ENCODE measurements at places on chromosomes 5 and 9. TPM values are rescaled to one million over a fixed set of nuclear protein-coding genes. Genes with fewer than 3 reads are reported as not detected.

GRCh38 chr9:75101004-75101588, 12.8 kb downstream of the OSTF1 start:
- H3K36me3 ChIP-seq, result no peaks in the 10 kb centered on the region
- no peak overlapping the region for H3K27ac ChIP-seq
- H3K4me1 ChIP-seq, result peaks cover 24% of the 10 kb centered on the region

DNA sequence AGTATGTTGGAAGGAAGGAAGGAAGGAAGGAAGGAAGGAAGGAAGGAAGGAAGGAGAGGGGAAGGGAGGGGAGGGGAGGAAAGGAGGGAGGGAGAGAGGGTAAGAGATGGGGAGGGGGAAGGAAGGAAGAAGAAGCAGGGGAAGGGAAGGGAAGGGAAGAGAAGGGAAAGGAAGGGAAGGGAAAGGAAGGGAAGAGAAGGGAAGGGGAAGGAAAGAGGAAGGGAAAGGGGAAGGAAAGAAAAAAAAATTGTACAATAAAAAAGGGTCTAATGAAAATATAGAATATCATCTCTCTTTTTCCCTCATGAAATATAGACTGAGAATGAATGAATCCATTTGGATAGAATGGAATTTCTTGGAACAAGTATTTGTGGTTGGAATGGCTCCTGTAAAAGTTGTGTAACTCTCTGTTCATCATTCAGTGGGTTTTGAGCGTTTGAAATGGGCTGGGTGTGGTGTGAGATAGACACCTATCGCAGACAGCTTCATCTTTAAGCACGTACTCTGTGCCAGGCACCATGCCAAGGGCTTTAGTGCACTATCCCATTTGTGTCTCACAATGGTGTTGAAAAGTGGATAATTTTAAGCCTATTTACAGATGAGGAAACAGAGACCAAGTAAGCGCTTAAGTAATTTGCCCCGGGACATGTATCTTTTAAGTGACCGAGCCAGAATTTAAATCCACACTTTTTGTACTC, 11.6 kb upstream of the PAPPA start:
- H3K27ac ChIP-seq, result no peak overlapping the region
- no peak overlapping the region for H3K4me3 ChIP-seq
- no peaks in the 10 kb centered on the region for H3K4me1 ChIP-seq
- no peak for DNase-seq

GRCh38 chr9:81430727-81431126, 258.6 kb downstream of the TLE1 start:
- DNase-seq, result no peak
- no peaks in the 10 kb centered on the region for H3K4me1 ChIP-seq
- H3K27me3 ChIP-seq, result no peaks in the 10 kb centered on the region

DNA sequence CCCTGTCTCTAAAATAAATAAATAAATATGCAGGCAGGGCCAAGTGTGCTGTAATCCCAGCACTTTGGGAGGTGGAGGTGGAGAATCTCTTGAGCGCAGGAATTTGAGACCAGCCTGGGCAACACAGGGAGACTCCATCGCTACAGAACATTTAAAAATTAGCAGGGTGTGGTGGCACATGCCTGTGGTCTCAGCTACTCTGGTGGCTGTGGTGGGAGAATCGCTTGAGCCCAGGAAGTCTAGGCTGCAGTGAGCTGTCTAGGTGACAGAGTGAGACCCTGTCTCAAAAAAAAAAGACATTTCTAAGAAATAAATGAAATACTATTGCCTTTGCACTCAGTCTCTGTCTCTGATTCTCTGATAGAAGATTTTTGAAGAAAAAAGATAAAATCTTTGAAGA, 1.2 kb upstream of the PCDHGA10 start:
- H3K36me3 ChIP-seq, result no peaks in the 10 kb centered on the region
- H3K4me3 ChIP-seq, result no peak overlapping the region
- H3K27me3 ChIP-seq, result no peaks in the 10 kb centered on the region
- H3K4me1 ChIP-seq, result no peaks in the 10 kb centered on the region
- H3K27ac ChIP-seq, result no peak overlapping the region

- no peaks in the 10 kb centered on the region for H3K4me1 ChIP-seq
- H3K27me3 ChIP-seq, result no peaks in the 10 kb centered on the region
- no peak overlapping the region for H3K27ac ChIP-seq
Observed at GRCh38 chr5:127555826-127556225, 38.4 kb downstream of the PRRC1 start.

DNA sequence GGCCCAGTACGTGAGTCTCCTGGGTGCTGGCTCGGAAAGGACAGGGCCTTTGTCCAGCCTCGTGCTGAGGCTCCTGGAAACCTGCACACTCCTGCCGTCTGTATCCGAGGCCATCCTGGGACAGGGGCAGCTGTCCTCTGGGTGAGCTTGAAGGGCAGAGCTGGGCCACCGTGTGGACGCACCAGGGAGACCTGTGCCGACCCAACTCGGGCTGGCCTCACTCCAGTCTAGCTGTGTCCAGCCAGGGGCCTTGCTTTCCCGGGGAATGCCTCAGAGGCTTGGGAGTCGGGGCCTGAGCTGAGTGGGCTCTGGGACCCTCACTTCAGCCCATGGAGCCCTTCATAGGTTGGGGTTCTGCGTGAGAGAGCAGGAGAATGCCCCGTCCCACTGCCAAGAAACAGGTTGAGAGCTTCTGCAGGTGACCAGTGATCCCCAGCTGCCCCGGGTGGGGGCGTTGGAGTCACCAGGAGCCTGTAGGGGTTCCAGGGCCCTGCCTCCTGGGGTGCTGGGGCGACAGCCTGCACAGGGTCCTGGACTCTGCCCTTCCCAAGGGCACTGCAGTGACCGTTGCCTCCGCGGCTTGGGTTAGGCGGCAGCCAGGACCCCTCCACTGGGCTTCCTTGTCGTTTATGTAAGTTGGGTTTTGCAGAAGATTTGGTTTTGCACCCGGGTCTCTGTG, 60.1 kb downstream of the COL5A1 start:
- H3K4me1 ChIP-seq, result no peaks in the 10 kb centered on the region
- no peak for DNase-seq
- no peak overlapping the region for H3K27ac ChIP-seq
- no peak overlapping the region for H3K4me3 ChIP-seq
- H3K27me3 ChIP-seq, result peaks cover 54% of the 10 kb centered on the region

- H3K4me3 ChIP-seq, result no peak overlapping the region
- H3K27me3 ChIP-seq, result no peaks in the 10 kb centered on the region
- no peak overlapping the region for H3K27ac ChIP-seq
Observed at GRCh38 chr5:130096483-130096882, 192.2 kb downstream of the CHSY3 start.

DNA sequence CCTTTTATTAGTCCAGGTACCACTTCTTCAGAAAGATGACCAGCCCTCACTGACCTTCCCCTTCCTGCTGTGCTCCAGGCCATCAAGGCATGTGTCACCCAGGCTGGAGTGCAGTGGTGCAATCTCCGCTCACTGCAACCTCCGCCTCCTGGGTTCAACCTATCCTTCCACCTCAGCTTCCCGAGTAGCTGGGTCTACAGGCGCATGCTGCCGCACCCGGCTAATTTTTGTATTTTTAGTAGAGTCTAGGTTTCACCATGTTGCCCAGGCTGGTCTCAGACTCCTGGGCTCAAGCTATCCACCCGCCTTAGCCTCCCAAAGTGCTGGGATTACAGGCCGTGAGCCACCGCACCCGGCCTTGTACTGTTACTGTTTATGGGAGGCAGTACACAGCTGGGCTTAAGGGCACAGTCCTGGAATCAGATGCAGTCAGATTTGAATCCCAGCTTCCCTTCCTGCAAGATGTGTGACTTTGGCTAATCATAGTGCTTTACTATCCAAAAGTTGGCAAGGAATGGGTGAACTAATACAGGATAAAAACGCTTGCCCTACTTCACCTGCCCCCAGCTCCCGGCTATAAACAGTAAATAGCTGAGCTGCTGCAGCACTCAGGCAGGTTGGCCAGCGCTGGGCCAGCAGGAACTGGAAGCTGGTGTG, 483 bp upstream of the EIF4EBP3 start:
- peak overlapping the region; percentile 48 for H3K4me3 ChIP-seq
- H3K27me3 ChIP-seq, result no peaks in the 10 kb centered on the region
- peak; percentile 66 for DNase-seq
- peaks cover 14% of the 10 kb centered on the region for H3K36me3 ChIP-seq
- peak overlapping the region; percentile 86 for H3K27ac ChIP-seq

GRCh38 chr5:108481355-108481931, 99.5 kb upstream of the FBXL17 start:
- peak; percentile 20 for DNase-seq
- no peaks in the 10 kb centered on the region for H3K36me3 ChIP-seq
- no peaks in the 10 kb centered on the region for H3K27me3 ChIP-seq
- H3K4me1 ChIP-seq, result no peaks in the 10 kb centered on the region
- H3K27ac ChIP-seq, result no peak overlapping the region

GRCh38 chr5:128534726-128535125, 3.3 kb downstream of the FBN2 start:
- H3K36me3 ChIP-seq, result no peaks in the 10 kb centered on the region
- H3K4me1 ChIP-seq, result no peaks in the 10 kb centered on the region
- DNase-seq, result no peak
- peaks cover 20% of the 10 kb centered on the region for H3K27me3 ChIP-seq

- no peaks in the 10 kb centered on the region for H3K27me3 ChIP-seq
- H3K4me3 ChIP-seq, result no peak overlapping the region
- H3K4me1 ChIP-seq, result no peaks in the 10 kb centered on the region
- no peak for DNase-seq
- H3K27ac ChIP-seq, result no peak overlapping the region
- no peaks in the 10 kb centered on the region for H3K36me3 ChIP-seq
Observed at GRCh38 chr5:127254729-127255284, 35.8 kb upstream of the MEGF10 start.

Gene CD72
- not detected for total RNA-seq
